Activated CD8-positive, alpha-beta T cell treated with anti-CD3 and anti-CD28 coated beads, Interleukin-2, amount 10 ng/mL, durations not matched to agents 7 days and 5 days (primary cell): ENCODE measurements at places on chromosomes 11 and 22. TPM values are rescaled to one million over a fixed set of nuclear protein-coding genes. Genes with fewer than 3 reads are reported as not detected.

The VPREB1 gene
- not detected for total RNA-seq

The SULT4A1 gene
- total RNA-seq = not detected

DNA sequence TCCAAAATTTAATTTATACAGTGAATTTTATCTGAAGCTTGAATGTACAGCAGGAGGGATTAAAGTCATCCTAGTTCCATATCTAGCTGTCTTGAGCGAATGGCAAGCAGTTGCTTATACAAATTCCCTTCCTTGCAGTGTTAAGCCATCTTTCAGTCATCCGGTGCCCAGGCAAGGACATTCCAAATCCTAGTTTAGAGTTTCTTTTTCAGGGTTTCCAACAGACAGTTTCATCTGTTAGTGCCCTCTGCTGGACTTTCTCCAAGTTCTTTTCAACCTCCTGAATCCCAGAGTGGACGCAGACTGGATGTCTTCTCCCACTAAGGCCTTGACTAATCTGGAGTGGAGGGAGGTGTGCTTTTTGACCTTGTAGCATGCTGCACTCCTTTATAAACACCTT lies 45.4 kb downstream of the GRAMD1B start:
- no peak for DNase-seq

DNA sequence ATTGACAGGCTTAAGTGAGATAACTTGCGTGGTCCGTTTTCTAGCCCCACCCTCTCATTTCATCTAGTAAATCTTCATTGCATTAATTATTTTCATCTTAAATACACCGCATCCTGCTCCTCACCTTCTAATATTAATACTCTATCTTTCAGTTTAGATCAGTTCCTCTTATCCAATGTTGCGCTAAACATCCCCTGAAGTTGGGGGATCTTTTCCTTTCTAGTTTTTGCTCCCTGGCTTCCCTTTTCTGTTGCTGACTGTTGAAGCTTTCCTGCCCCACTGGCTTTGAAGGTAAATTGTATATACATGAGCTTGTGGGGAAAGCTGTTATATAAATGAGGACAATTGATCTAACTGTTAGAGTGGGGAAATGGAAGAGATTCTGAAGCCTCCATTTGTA lies 7.2 kb downstream of the CAT start:
- DNase-seq = no peak

GRCh38 chr22:41966607-41967240 lies 2.5 kb upstream of the SEPTIN3 start:
- peak; percentile 57 for DNase-seq

GRCh38 chr11:75431533-75432525 lies 1.2 kb downstream of the KLHL35 start:
- no peak for DNase-seq

- peak; percentile 70 for DNase-seq
Measured at GRCh38 chr22:43993072-43993760, 30.9 kb upstream of the PARVB start.

- peak; percentile 16 for DNase-seq
Measured at GRCh38 chr11:14261066-14261465, 97.9 kb downstream of the RRAS2 start.
